Stimulated activated CD4-positive, alpha-beta T cell treated with anti-CD3 and anti-CD28 coated beads, Interleukin-12 subunit alpha, Interleukin-12 subunit beta, amount 100 ng/mL, for 48 hours (primary cell): ENCODE measurements at places on chromosomes 11 and 22.

DNA sequence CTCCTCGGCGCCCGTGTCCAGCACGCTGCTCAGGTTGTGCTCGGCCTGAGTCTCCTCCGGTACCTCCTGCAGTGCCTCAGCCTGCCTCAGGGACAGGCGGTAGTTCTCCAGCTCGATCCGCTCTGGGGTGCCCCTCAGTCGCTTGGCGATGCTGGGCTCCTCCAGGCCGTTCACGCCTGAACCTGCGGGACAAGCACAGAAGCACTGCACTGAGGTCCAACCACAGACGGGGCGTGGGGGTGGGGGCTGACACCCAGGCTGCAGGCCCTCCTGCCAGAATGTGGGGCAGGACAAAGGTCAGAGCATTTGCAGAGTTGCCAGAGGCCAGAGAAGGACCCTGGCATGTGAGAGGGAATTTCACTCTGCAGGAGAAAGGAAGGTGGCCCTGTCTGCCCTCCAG, 67.6 kb upstream of the BID start:
- DNase-seq, result no peak

DNA sequence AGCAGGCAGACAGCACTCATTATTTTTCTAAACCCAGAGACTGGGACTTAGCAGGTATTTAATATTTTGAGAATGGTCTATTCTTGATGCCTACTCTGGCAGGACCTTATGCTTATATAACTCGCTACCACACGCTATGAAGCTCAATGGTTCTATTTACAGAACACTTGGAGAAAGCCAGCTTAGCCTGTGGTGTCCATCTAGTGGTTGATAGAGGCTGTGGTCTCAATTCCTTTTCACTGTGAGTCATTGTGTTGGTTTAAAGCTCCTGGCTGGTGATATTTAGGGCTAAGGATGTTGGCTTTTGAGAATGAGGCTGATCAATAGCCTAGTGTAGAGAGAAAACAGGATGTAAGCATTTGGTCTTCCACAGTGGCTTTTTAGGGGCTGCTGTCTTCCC, 206.4 kb downstream of the DBX1 start:
- no peak for DNase-seq

DNA sequence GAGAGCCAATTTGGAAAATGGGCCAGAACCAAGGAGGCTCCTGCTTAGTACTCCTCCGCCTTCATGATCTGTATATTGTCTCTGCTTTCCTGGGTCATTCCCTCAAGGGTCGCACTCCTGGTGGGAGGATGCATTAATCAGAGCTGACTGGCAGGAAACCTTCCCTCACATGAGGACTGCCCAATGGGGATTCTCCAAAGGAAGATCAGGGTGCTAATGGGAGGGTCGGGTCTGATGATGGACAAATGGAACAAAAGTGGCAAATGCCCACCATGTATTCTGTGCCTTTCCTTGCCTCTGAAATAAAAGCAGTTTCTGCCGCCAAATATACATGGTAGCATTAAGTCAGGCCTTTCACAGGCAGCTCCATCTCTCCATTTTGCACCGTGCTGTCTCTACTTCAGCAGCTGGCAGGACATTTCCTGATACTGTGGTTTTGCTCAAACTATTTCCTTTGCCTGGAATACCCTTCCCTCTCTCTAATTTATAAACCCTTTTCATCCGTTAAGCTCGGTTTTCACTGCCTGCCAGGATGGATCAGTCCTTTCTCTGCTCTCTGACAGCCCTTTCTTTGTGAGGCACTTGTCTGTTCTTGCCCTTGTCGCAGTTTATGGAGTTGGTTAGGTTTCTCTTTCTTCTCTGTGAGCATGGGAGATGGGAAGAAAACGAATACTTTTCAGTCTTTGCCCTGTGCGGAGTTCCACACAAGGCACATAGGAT, 13.5 kb downstream of the SREBF2 start:
- no peak for DNase-seq

- no peak for DNase-seq
Observed at GRCh38 chr11:20873054-20873453, 203.7 kb downstream of the NELL1 start.

DNA sequence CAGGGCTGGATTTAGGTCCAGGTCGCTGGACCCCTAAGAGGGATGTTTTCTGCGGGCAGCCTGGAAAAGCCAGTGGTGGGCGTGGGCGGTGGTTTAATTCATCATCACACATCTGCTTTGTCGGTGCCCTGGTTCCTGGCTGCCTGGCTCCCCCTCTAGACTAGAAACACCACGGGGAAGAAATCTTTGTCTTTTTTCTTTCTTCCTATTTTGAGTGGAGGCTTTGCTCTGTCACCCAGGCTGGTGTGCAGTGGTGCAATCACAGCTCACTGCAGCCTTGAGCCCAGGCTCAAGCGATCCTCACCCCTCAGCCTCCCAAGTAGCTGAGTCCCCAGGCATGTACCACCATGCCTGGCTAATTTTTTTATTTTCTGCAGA, 86.6 kb upstream of the LINC01488 start:
- no peak for DNase-seq

DNA sequence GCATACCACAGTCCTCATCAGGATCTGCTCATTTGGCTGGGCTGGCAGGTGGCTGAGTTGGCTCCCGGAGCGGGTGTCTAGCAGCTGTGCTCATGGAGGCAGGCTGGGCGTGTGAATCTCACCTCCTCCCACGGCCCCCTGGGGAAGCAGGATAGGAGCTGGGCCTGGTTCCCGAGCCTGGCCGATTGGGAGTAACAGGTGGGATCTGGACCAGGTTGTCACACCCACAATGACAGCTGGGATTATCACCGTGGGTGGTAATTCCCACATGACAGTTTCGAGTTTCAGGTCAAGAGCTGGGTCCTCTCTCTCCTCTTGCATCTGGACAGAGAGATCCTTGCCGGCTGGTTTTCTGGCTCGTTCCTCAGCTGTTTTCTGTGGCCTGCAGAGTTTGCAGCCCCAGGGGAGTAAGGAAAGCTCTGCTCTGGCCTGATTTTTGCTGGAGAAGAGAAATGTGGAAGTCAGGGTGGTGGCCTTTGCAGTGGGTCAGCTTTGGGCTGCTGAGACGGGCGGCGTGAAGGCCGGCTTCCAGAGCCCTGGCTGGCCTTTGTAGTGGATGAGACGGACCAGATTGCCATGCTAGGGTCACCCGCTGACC, 57.0 kb downstream of the BCR start:
- no peak for DNase-seq

DNA sequence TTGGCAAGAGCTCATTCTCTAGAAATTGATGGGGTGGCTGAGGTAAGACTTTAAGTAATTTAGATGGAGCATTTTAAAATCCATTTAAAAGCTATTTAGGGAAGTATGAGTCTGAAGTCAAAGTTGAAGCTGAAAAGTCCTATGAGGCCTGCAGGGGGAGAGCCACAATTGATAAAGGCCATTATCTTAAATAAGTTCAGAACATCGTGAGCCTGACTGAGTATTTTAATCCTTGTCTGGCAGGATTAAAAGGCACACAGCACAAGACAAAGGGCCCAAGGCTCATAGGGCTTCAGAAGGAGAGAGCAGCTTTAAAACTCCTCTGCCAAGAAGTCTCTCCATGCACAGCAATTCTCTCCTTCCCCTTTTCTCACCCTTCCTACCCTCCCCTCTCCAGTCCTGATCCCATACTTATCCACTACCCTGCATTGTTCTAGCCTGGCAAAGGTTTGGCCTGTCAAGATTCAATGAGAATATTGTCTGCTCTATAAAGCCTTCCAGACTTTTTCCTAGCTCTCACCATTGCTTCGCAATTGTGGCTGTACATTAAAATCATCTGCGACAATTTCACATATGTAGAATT, 1312.9 kb downstream of the FAM181B start:
- no peak for DNase-seq

GRCh38 chr11:58057481-58057880, 26.7 kb downstream of the OR6Q1 start:
- DNase-seq, result no peak

GRCh38 chr11:47222696-47223095, 7.9 kb downstream of the DDB2 start:
- no peak for DNase-seq

DNA sequence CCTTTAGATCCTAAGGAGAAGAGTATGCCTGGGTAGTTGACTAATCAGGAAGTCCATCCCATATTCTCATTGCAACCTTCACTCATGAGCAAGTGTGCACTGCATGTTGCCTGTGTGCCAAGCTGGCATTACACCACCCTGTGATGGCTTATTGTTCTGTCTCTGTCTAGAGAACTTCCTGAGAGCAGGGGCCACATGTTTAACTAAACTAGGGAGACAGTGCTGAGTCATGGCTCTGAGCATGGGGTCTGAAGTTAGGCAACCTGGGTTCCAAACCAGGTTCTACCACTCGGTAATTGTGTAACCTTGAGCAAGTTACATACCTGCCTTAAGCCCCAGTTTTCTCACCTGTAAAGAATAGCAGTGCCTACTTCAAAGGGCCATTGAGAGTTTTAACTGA, 39.6 kb downstream of the CSNK2A3 start:
- DNase-seq, result no peak

DNA sequence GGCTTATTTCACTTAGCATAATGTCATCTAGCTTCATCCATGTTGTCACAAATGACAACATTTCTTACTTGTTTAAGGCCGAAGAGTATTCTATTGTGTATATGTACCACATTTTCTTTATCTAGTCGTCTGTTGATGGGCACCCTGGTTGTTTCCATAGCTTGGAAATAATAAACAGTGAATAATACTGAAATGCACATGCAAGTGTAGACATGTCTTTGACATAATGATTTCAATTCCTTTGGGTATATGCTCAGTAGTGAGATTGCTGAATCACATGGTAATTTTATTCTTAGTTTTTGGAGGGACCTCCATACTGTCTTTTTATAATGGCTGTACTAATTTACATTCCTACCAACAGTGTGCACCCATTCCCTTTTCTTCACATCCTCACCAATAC, 508.0 kb downstream of the NELL1 start:
- no peak for DNase-seq

DNA sequence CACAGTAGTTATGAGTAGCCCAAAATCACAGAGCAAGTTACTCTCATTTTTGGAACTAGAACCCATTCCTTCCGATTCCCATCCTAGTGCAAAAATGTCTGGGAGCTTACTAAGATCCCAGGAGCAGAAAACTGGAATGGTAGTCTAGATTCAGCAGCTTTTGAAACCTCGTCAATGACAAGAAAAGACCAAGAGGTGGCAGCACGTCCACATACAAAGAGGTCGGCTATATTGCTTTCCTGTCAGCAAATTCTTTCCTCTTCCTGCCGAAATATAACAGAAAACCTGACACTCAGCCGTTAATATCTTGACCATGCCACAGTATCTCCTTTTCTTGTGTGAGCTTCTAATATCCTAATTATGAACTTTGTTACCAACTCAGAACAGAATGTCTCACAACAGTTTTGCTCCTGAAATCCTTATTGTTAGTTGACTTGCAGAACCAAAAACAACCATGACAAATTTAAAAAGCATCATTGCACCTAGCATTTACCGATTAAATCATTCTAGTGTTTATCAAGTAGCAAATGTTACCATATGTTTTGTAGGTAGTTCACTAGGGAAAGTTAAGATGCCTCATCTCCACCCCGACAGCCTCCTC, 92.8 kb upstream of the OR9G4 start:
- DNase-seq, result peak; percentile 2

DNA sequence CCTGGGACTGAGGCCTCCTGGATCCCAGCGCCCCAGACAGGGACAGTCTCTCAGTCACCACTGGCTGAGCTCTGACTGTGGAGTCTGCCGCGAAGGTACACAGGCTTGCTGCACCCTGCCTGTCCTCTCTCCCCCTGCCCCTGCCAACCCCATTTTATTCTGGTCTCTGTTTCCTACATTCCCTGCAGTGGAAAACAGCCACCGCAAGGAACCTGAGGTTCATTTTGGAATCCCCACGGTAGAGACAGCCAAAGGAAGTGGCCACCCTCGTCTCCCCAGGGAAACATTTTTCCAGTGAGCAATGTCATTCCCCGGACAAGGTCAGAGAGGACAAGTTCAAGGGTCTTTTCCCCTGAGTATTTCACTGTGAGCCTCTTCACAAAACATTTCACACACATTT, 56.6 kb downstream of the FBXO7 start:
- DNase-seq, result no peak

DNA sequence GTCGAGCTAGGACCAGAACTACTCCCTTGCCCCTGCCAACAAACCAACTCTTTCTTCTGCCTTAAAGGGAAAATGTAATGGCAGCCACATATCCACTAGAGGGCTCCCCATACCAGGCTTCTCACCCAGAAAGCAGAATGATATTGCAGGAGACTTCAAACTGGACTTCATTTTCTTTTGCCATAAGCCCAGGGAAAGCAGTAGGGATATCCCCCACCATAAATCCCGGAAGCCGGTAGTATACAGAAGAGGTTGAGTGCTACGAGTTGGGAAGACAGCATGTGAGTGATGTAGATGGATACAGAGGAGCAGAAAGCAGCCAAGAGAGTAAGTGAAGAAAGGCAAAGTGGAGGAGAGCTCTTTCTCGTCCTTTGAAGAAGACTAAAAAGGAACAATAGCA, 12.1 kb downstream of the PLAAT5 start:
- peak; percentile 10 for DNase-seq

DNA sequence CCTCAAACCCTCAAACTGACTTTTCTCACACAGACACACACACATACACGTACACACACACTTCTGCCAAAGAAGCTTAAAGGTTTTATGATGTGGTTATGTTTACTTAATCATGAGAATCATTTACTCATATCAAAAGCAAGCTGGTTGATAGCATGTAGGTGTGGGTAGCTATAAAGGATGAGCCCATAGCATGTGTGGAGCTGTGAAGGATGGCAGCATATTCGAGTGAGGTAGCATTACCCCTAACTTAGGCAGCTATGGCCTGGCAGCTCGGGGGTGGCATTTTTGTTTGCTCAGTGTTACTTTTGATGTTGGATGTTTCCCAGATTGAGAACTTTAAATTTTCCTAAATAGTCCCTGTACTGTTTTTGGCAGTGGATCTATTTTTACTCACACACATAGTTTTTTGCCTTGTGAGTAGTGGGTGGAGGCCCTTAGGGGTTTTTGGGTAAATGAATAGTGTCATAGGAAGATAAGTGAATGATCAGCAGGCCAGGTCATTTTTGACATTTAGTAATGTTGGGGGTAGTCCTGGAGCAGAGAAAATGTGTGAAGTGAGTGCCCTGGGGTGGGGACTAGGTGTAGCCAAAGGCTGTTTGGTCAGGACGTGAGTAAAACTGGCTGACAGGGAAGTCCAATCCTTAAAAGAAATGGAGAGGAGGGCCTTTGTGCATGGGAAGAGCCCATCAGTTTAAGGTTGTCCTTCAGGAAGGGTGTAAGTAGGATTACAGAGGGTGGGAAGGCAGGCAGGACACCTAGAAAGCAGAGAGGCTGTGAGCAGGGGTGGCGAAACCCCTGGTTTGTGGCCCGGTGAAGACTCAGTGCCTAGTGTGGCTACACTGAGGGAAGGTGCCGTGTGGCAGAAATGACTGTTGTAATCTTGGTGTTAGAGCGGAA, 7.1 kb downstream of the YWHAH start:
- DNase-seq, result no peak

DNA sequence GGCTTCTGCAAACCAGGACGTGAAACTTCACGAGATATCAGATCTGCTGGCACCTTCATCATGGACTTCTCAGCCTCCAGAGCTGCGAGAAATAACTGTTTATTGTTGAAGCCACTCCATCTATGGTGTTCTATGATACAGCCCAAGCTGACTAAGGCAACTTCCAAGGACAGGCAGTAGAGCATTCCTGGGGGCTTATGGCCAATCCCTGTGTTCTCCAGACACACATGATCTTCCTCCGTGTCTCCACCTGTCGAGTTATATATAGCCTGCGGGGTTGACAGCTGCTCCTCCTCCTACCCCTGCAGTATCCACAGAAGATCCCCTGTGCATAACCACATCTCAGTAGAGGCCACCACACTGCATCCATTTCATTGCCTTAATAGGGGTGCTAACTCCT, 11.0 kb downstream of the TP53AIP1 start:
- DNase-seq, result no peak

- DNase-seq, result no peak
Observed at GRCh38 chr11:59814021-59814420, 3.4 kb upstream of the MRPL16 start.
